IPS-NIHi11 (cell line): ENCODE measurements at places on chromosomes 5 and 9.

DNA sequence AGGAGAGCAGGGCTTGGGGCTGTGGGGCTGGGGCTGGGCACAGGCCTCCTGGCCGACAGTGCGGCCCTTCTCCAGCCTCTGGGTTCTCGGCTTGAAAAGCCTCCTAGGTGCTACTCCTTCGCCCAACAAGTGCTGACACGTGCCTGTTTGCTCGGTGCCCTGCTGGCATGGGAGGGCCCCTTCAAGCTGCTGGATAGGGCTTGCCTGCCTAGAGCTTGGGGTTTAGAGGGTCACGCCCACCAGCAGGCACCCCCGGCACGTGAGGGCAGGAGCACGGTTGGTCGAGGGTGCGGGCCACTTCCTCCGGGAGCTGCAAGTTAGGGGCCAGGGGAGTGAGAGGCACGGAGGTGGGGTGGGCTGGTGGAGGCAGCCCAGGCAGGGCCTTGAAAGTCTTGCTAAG, 106.2 kb downstream of the RXRA start:
- DNase-seq, result no peak

DNA sequence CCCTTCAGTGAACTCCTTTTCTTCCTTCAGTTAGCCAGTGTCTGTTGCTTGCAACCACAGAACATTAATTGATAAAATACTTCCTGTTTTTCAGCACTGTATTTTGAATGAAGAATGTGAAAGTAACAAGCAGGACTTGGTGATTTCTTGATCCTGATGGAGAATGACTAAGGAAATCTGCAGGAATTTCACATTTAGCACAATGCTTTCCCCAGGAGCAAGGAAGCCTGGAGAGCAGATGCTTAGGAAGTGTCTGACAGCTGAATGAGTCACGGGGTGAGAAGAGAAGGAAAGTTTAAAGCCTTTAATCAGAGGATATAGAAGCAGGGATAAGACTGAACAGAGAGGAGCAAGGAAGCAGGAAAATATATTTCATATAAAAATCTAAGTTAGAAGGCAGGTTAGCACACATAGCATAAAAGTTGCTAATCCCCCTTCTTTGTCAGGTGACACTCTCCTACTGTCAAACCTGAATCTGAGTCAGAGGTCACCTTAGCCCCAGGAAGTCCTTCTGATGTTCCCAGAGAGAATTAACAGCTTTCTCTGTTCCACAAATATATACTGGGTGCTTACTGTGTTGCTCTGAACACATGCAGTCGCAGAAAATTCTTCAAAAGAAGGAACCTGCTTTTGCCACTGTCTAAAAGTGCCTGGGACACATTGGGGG, 59.7 kb downstream of the GNA14 start:
- DNase-seq, result peak; percentile 13

DNA sequence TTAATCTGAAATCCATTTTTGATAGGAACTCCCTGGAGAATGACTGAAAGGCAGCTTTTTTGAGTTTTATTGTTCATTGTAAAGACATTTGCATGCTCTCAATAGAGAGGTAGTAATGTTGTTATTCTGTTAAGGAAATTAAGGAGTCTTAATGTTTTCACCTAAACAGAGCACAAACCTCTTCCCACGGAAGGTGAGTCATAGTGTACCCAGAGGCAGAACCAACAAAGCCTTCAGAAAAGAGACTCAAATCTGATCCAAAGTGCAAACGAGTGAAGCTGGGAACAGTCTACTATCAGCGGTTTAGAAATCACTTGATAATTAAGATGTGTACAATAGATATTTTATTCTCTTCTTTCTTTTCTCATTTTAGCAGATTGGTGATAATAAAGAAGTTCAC, 470.5 kb downstream of the PLK2 start:
- DNase-seq, result no peak

- no peak for DNase-seq
Observed at GRCh38 chr9:113993838-113994540, 84.1 kb downstream of the AMBP start.

DNA sequence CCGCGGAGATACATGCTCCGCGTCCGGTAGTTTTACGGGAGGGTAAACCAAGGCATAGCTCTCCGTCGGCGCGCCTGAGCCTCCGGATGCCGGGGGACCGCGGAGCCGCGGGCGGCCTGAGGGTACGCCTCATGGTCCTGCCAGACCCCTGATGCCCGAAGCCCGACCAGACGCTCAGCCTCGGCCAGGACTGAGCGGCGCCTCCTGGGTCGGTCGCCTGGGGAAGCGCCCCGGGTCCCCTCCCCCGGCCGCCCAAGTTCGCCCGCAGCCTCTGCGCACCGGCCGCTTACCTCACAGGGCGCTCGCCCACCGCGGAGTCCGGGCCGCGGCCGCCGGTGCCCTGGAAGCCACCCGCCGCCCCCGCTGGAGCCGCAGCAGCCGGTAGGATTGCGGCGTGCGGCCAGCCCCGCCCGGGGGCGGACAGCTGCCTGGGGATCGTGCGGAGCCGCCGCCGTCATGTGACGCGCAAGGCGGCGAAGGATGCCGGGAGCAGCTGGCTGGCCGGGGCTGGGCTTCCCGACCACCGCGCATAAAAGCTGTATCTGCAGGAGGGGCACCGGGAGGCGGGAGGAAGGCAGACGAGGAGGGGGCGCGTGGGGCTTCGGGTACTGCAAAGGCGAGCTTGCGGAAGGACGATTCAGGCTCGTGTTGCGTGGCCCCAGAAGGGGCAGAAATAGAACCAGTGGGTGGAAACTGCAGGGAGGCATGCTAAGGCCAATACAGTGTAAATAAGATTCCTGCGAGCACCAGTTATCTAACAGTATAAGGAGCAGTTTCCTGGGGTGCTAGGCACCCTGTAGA, at the start of gene FBXO10:
FBXO10 (minus strand) TSS at position 460 of the 801 bp plus-strand sequence. CDS start 34,612 bp downstream, outside the sequence.
- peak; percentile 92 for DNase-seq

GRCh38 chr5:135460246-135461033, 8.3 kb upstream of the TIFAB start:
- DNase-seq, result no peak

GRCh38 chr5:170279459-170279817, 18.1 kb downstream of the LCP2 start:
- DNase-seq, result no peak

- DNase-seq, result no peak
Observed at GRCh38 chr9:70159630-70160029, 99.1 kb upstream of the SMC5 start.
